ENCODE measurements at places on chromosomes 6 and 20.

DNA sequence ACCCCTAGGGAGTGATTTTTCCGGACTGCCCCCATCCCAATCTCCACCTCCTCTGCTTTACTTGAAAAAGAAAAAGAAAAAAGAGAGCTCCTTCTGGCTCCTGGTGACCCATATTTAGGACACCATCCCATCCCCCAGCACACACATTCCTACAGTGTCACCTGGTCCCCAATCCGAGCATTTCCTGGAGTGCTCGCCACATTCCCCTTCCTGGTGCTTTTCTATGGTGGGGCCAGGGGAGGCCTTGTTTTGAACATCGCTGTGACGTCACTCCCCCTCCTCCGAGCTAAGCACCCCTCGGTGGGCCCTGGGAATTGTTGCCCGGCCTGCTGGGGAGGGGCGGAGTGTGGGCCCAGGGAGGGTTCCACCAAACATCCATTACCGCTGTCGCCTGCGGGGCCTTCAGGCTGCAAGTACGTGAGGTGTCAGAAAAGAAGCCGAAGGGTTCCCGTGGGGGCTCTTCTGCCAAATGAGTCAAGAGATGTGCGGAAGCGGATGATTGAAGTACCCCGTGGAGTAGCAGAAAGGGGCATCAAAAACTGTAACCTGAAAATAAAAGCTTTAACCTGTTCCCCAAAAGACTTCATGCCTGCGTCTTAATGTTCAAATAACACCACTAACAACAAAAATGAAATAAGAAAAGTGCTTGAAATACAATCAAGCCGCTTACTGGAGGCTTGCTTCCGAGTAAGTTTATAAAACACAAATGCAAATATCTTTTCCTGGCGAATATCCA, 2.8 kb upstream of the FOXC1 start:
- DNase-seq: no peak

DNA sequence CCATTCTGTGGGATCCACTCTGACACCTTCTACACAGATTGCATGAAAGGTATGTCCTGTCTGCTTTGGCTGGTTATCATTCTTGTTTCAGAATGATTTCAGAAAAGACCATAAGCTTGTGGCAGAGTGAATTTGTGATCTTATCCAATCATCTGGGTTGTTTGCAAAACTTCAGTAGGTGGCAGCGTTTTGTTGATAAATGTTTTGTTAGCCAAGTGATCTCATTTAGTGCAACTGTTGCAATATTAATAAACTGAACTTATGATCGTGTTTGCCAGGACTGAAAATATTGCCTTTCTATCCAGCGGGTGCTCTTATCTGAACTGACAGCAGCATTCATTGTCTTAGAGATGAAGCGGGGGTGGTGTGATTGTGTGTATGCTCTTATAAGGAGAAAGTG, 613.2 kb upstream of the NOX3 start:
- no peak for DNase-seq

DNA sequence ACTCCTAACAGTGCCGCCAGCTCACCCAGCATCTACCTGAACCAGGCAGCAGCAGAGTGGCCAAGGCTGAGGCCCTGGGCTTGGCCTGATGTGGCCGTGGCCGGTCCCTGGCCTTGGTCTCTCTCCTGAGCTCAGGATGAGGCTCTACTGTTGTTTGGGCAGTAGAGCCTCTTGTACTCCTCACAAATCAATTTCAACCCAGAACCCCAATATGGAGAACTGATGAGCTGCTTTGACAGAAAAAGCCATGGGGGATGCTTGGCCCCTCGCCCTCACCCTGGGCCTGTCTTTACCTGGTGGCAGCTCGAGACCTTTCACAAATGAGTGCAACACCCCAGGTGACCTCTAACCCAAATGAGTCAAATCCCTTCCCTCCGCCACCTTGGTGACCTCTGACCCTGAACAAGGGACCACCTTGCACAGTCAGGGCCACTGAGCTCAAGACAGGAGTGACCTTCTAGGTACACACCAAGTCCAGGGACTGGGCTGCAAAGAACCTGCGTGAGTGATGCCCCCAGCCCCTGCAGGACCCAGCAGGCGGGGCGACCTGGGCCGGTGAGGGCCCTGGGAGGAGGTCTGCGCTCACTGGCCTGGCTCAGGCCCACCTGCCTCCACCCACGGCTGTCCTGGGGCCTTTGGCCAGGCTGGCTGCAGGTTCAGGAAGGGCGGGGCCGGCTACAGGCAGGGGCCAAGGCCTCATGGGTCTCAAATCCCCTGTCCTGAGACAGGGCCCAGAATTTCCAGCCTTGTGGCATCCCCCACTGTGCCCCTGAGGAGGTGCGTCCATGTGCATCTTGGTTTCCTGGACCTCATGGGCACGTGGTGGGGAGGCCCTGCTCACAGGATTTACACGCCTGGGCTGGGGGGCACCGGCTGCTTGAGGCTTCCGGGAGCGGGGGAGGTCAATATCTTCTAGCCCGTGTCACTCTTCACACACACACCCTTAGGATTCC, 30.2 kb downstream of the PSMG4 start:
- DNase-seq: no peak

DNA sequence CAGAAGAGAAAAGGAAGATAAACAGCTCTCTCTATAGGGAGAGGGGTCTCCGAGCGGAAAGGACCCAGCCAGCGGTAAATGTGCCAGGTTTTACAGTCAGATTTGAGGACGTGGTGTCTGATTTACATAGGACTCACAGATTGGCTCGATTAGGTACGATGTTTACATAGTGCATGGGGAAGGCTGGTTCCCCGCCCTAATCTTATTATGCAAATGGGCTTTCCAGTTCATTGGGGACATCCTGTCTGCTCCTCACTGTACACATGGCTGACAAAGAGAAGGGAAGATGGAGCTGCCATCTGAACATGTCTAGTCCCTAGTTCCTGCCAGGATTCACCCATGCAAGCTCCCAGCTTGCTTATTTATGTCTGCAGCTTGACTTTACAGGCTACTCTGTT, 119.9 kb downstream of the RNF144B start:
- no peak for DNase-seq

- no peak for DNase-seq
These were observed 4.0 kb downstream of the GJA1 start for GRCh38 chr6:121439475-121439874.

DNA sequence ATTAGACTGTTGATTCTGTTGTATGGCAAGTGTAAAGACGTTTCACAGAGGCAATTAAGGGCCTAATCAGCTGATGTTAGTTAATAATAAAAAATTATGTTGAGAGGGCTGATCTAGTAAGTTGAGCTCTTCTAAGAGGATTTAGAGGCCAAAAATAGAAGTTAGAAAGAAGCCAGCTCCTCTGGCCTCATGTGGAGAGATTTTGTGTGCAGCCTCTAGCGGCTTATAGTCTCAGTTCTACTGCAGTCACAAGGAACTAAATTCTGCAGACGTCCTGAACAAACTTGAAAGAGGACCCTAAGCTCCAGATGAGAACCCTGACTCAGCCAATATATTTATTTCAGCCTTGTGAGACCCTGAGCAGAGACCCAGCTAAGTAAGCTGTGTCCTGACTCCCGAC, 498.6 kb downstream of the BTBD3 start:
- DNase-seq: no peak

DNA sequence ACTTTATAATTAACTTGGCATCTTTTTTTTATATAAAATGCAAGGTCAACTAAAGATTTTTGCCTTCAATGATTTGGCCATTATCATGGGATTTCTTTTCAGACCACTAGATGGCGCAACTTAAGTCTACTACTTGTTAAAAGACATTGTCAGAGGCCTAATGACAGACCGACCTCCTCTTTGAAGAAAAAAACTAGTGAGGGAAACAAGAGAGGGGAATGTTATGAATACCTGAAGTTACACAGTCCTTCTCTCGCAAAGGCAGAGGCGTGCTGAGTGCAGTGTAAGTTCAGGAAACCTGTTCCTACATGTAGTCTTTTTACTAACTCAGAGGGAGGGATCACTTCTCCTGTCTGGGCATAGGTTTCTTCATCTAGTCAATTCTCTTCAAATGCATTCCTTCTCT, 9.3 kb downstream of the TRAPPC3L start:
- DNase-seq: no peak

DNA sequence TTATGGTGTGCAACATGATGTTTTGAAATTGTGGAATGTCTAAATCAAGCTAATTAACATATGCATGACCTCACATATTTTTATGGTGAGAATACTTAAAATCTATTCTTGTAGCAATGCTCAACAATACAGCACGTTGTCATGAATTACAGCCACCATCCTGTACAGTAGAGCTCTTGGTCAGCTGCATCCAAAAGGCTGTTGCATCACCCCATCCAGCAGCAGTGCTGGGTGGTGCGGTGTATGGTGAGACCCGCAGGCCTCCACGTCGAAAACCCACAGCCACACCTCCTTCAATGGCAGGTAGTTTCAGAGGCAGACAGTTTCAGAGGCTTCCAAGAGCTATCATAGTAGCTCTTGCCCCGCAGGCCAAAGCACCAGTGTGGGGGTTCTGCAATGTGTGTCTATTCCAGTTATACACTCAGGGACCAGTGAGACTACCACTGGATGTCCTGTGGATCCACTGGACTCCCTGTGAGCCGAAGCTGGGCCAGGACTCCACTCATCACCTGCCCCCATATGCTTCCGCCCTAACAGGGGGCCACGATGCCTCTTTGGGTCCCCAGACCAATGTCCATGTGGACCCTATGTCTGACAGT, 23.4 kb downstream of the PACSIN1 start:
- DNase-seq: no peak

GRCh38 chr6:157988700-157989063, 7.0 kb downstream of the SYNJ2 start:
- DNase-seq: no peak

Measured in occipital lobe (tissue), 3 donors.